ENCODE measurements at places on chromosomes 5 and 9.
A peak's percentile ranks its signal among the peaks of the same experiment; 100 is the strongest.

DNA sequence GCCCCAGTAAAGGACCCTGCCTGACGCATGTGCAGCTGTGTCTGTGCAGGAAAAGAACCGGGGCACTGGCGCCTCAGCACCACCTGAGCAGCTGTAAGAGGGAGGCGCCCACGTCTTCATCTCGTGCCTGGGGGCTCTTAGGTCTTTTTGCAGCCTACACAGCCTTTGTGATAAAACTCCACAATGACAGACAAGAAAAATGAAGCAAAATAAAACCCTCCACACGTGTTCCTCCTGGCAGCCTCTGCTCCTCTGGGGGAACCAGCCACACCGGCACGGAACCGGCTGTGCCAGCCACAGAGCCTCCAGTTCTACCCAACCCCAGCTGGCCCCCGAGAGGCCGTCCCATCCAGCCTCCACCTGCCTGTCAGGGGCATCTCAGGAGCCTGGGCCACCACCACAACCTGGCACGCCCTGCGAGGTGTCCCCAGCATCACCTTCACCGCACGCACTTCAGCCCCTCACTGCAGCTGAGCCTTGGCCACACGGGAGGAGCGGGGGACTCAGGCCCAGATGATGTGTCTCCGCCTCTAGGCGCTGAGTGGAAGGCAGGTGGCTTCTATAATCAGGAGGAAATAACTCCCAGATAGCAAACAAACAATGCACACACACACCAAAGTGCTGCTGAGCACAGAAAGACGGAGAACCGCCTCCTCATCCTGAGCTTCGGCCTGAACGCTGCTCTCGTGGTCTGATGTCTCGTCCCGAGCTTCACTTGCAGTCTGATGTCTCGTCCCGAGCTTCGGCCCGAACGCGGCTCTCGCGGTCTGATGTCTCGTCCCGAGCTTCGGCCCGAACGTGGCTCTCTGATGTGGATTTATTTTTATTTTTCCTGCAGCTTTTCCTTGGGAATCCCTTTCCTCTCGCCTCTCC lies 28.6 kb upstream of the NSMF start:
- no peak for DNase-seq

DNA sequence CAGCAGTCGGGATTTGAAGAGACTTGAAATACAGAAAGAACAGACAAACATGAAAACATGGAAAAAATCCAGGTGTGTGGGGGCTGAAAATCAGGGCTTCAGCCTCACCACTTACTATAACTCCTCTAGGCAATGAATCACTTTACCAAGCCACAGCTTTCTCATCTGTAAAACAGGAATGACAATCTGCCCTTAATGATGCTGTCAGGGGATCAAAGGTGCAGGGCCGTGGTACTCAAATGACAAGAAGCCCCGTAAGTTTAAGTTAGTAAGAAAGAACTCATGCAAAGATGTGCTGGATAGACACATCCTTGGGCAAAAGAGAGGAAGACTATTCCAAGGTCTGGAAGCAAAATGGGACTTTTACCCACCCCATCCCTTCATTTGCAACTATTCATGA lies 34.7 kb downstream of the FBXW2 start:
- no peak for DNase-seq

- no peak for DNase-seq
Observed at GRCh38 chr5:139100825-139101224, 97.3 kb downstream of the SIL1 start.

GRCh38 chr5:167835146-167835545 lies 456.3 kb upstream of the WWC1 start:
- no peak for DNase-seq

DNA sequence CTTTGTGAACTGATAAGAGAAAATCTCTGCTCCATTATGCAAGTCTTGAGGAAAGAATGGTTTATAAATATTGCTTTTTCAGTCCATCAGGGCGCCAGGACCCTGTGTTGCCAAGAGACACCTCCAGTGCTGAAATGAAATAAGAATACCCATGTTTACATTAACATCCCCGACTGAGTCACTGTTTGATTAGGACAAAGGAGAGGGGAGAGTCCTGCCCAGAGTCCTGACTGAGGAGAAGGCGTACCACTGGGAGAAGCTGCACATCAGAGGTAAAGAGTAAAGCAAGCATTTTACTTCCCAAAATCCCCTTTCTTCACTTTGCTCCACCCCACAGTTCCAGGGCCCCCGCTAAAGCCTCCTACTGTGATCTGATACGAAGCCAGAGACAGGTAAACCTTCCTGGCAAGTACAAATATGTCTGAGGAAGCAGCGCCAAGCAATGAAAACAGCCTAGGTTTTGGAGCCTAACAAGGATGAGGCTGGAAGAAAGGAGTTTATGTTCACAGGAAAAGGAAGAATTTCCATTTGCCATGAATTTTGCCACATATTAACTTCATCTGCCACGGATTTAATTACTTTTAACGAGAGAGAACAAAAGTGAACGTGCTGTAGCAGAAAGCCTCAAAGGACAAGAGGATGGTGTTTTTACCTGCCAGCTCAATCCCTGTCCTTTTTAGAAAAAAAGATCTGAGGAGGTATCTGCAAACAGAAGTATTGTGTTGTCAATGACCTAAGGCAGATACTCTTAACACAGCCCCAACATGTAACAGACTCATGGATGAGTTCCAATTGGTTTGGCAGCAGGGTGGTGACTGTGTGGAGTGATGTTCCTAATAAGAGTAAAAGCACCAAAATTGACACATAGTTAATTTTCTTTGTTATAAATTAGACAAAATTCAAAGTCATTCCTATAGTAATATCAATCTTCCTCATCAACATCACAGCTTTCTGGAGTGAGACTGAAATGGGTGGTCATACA lies 209.4 kb upstream of the TLE4 start:
- DNase-seq: no peak

- no peak for DNase-seq
Observed at GRCh38 chr9:28001096-28001495, 427.8 kb upstream of the C9orf72 start.

DNA sequence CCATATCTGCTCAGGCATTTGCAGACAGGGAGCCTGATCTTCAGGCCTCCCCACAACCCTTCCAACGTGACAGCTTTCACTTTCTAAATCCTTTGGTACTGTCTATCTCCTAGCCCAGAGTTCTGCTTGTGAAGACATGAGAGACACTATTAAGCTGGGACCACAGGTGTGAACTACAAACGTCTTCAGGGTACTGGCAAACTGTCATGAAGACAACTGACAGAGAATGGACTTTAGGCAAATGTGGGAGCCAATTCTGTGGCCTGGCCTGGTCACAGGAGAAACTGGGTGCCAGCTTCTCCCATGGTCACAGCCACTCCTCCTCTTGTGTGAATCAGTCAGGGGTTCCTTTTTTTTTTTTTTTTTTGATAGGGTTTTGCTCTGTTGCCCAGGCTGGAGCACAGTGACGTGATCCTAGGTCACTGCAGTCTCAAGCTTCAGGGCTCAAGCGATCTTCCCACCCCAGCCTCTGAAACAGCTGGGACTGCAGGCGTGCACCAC lies 10.4 kb downstream of the TRIM14 start:
- DNase-seq: no peak

DNA sequence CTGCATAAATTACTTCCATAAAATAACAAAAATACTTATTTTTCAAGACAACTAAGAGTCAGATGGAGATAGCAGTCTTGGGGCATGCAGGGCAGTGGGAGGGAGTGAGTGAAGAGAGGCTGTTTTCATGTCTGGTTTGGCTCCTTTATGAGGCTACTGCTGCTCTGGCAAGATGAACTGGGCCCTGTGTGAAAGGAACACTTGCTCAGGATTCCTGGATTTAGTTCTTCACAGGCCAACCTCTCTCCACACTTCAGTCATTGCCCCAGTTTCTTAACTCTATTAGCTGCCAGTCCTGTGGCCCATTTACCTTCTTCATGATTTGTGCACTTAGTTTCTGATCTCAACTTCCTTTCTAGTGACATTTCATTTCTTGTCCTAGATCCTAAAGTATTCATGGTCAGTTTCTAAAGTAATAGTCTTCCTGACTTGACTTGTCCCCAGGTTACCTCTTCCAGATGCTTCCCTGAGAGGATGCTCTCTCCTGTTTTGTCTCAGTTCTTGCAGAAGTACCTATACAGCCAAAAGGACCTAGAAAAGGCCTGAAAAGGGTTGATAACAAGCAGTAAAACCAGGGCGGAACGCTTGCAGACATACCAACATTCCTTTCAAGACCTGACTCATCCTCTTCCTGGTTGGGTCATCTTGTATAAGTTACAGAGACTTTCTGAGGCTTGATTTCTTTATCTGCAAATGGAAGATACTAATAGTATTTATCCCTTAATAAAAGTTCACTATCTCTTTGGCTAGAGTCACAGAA lies 77.0 kb upstream of the ZFAND5 start:
- DNase-seq: peak; percentile 24

- peak; percentile 6 for DNase-seq
Observed at GRCh38 chr9:3848445-3849114, 322.8 kb upstream of the RFX3 start.

DNA sequence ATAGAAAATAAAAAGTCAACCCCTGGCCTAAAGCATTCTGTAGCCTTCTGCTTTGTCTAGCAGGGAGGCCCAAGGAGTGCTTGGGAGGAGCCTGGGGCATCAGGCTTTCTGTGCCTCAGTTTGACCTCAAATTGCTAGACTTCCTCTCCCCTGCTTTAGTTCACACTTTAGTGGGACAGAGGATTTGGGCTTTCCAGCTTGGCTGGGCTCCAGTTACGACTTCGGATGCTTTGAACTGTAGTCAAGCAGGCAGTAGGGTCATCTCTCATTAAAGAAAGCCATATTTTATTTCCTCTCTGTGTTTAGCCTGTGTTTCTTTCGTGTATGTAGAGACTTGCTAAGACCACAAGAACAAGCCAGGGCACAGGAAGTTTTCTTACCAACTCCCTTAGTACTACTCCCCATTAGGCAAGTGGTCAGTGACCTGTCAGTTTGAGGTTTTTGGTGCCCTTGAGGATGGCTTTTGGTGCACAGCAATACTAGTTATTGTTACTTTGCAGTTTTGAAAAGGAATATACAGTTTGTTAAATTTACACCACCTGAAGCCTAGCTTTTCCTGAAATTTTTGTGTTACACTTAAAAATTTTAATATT lies 334.7 kb downstream of the NDUFS4 start:
- DNase-seq: no peak

- no peak for DNase-seq
Observed at GRCh38 chr5:108212775-108213346, 169.0 kb downstream of the FBXL17 start.

DNA sequence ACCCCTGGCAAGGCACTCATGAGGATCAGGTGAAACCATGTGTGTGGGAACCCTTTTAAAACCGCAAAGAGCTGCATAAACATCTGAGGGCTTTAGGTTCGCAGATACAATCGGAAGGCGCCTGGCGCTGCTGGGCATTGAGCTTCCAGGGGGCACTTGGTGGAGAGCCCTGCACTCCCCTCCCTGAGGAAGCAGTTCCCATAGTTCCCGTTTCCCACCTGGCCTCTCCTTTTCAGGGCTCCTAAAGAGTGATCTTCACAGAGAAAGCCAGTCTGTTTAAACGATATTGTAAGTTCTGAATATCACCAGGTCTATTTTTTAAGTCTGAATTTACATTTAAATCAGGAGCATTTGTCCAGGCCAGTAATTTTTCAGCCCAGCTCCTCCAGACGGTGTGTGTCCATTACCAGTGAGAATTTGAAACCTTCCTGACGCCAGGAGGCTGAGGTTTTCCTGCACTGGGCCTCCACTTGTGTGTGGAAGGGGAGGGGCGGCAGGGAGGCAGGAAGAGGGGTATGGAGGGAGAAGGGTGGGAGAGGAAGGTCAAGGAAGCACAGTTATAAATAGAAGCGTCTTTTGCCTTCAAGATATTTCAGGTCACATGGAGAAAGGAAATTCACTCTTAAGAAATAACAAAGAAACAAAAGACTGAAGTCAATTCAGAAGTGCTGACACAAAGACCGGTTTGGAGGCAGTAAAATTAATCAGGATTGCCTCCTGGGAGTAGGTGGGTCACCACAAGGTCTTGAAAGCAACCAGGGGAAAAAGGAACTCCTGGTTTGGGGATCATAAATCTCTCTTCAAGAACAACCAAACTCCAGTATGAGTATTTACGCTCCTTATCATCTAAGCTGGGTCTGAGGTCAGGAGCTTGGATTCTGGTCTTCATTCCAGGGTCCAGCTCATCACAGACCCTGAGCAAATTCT lies 14.3 kb upstream of the MGAT1 start:
- no peak for DNase-seq

GRCh38 chr5:133384903-133385302 lies 227.4 kb downstream of the FSTL4 start:
- no peak for DNase-seq

DNA sequence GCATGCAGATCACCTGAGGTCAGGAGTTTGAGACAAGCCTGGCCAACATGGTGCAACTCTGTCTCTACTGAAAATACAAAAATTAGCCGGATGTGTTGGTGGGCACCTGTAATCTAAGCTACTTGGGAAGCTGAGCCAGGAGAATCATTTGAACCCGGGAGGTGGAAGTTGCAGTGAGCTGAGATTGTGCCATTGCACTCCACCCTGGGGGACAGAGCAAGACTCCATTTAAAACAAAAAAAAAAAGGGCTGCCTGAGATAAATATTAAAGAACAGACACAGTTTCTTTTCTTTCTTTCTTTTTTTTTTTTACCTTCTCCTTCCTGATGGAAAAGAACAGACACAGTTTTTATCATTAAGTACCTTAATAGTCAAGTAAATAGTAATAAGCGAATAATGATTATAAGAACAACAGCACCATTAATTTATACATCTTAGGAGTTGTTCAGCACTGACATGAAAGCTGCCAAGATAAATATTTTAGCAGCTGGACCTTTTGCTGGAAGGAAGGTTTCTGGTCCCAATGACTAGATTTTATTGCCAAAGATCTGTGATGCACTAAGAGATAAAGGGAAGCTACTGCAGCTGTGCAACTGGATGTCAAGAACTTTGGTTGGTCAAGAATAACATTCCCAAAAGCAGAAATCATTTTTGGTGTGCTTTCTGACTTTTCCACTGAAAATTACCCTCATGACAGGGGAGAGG lies 7.0 kb downstream of the CENPP start:
- no peak for DNase-seq

- DNase-seq: no peak
Observed at GRCh38 chr5:95739857-95740256, 8.7 kb downstream of the RHOBTB3 start.

DNA sequence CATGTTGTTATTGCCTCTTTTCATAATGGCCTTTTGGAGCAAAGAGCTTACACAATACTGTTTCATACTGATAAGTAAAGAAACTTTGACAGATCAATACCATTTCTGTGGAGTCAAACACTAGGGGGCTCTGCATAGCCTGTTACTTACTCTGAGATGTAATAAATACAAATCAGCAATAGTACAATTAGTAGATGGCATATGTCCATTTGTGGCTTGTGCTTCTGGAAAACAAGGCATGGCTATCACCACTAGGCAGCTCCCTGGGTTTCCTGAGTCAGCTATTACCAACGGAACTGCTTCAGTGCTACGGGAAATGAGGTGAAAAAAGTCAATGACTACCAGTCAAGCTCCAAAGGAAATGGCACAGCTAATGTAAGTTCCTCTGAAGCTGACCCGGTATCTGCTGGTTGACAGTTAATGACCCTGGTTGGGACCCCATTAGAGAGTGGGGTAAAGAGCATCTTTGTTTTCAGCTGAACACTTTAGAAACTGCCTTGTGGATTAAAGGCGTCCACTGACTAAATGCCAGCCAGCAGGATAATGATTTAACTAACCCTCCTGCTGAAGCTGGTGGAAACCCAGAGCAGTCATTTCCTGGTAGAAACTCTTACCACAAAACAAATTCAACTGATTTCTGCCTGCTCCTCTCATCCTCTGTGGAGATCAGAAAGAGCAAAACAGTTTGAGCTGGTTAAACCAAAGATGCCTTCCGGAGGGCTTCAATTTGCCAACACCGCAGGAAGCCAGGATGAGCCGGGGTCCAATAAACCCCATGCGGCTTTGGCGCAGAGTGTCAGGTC lies 69.0 kb upstream of the FAM169A start:
- no peak for DNase-seq

- DNase-seq: no peak
Observed at GRCh38 chr5:26582350-26583045, 455.9 kb downstream of the CDH9 start.

Measured in midbrain (tissue), 1 donor.